ENCODE measurements at places on chromosomes 4 and X. TPM values are rescaled to one million over a fixed set of nuclear protein-coding genes. Genes with fewer than 3 reads are reported as not detected.

The TRIM75 gene
- total RNA-seq = not detected

The PTCHD1 gene
- total RNA-seq = 3.3 TPM

- H3K4me1 ChIP-seq = no peaks in the 10 kb centered on the region
- no peaks in the 10 kb centered on the region for H3K27me3 ChIP-seq
- DNase-seq = no peak
- H3K4me3 ChIP-seq = no peak overlapping the region
- no peak overlapping the region for H3K27ac ChIP-seq
These were observed 147.0 kb upstream of the ARHGEF9 start for GRCh38 chrX:63932006-63932405.

DNA sequence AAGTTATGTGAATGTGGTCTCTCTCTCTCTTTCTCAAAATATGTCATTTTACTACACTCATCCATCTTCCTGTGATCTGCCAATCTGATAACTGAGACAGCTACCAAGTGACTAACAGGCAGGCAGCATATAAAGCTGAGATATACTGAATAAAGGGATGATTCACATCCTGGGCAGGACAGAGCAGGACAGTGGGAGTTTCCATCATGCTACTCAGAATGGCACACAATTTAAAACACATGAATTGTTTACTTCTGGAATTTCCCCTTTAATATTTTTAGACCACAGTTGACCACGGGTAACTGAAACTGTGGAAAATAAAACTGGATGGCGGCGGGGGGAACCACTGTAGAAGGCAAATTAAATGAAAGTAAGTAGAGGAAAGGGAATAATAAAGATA lies 58.6 kb upstream of the DCTD start:
- no peak overlapping the region for H3K27ac ChIP-seq
- H3K4me1 ChIP-seq = no peaks in the 10 kb centered on the region
- no peak overlapping the region for H3K4me3 ChIP-seq

- no peak overlapping the region for H3K27ac ChIP-seq
- no peaks in the 10 kb centered on the region for H3K36me3 ChIP-seq
- H3K4me3 ChIP-seq = no peak overlapping the region
- no peaks in the 10 kb centered on the region for H3K27me3 ChIP-seq
These were observed 1.3 kb downstream of the BST1 start for GRCh38 chr4:15704129-15704528.

- no peak overlapping the region for H3K27ac ChIP-seq
- DNase-seq = no peak
- no peak overlapping the region for H3K4me3 ChIP-seq
- H3K36me3 ChIP-seq = no peaks in the 10 kb centered on the region
- H3K4me1 ChIP-seq = no peaks in the 10 kb centered on the region
These were observed 19.1 kb upstream of the ARX start for GRCh38 chrX:25034889-25035288.

DNA sequence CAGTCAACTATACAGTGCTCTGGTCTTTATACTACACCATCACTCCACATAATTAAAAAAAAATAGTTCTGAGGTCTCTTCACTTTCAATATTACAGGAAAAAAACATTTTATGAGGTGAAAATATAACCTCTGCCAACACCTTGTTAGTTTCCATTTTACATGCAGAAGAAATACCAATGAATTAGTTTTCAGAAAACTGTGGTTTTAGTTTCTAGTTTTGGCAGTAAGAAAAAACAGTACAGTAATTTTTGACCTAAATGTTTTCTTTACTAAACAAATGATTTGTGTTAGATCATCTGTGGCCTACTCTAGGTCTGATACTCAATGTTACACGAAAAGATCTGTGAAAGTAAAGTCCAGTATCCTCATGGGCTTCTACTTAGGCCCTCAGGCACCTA lies 10.0 kb downstream of the SULT1E1 start:
- H3K4me1 ChIP-seq = no peaks in the 10 kb centered on the region
- DNase-seq = no peak
- no peaks in the 10 kb centered on the region for H3K27me3 ChIP-seq
- H3K4me3 ChIP-seq = no peak overlapping the region

DNA sequence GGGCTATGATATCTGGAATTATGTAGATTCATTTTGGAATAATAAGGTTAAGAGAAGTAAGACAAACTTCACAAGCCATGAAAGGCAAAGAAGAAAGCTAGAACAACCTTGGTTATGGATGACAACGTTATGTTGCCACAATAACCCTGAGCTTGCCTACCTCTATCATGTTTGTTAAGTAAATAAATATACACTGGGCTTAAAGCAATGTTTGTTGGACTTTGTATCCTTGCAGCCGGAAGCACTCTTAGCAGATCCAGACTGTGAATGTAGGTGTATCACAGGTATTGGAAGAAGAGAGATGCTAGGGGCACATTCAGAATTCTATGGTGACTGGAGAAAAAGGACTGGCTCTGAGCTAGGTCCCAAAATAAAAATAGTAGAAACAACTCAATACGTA lies 214.4 kb downstream of the HS3ST1 start:
- no peak for DNase-seq
- no peaks in the 10 kb centered on the region for H3K4me1 ChIP-seq
- H3K4me3 ChIP-seq = no peak overlapping the region
- no peaks in the 10 kb centered on the region for H3K36me3 ChIP-seq

DNA sequence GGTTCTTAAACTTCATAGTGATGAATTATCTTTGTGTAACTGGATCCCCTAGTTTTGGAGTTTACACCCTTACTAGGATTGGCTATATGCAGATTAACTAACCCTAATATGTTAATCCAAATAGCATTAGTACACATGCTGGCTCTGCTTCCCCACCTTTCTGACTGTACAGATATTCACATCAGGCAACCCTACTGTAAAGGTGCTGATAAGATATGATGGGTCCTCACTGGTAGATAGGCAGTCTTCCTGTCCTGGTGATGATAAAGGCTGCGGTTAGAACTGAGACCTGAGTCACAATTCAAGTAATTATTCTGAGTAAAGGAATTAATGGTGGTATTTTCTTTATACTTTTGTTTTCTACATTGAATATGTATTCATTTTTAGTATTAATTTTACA lies 118.6 kb downstream of the COL4A5 start:
- no peak for DNase-seq
- H3K4me3 ChIP-seq = no peak overlapping the region
- H3K36me3 ChIP-seq = no peaks in the 10 kb centered on the region
- H3K4me1 ChIP-seq = no peaks in the 10 kb centered on the region
- H3K27ac ChIP-seq = no peak overlapping the region

GRCh38 chr4:135533053-135533452 lies 1331.5 kb upstream of the PABPC4L start:
- H3K36me3 ChIP-seq = no peaks in the 10 kb centered on the region
- H3K27me3 ChIP-seq = no peaks in the 10 kb centered on the region
- H3K4me3 ChIP-seq = no peak overlapping the region
- H3K4me1 ChIP-seq = no peaks in the 10 kb centered on the region
- no peak for DNase-seq
- H3K27ac ChIP-seq = no peak overlapping the region

DNA sequence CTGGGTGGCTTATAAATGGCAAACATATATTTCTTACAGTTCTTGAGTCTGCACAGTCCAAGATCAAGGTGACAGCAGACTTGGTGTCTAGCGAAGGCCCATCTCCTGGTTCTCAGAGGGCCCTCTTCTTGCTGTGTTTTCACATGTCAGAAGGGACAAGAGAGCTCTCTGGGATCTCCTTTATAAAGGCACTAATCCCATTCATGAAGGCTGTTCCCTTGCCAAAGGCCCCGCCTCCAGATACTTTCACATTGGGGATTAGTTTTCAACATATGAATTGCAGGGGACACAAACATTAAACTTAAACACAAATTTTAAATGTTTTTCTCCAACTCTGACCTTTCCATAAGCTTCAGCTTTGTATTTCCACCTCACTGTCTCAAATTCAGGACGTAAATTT lies 1135.0 kb upstream of the TENM3 start:
- DNase-seq = no peak
- no peaks in the 10 kb centered on the region for H3K36me3 ChIP-seq
- no peak overlapping the region for H3K4me3 ChIP-seq
- no peak overlapping the region for H3K27ac ChIP-seq

DNA sequence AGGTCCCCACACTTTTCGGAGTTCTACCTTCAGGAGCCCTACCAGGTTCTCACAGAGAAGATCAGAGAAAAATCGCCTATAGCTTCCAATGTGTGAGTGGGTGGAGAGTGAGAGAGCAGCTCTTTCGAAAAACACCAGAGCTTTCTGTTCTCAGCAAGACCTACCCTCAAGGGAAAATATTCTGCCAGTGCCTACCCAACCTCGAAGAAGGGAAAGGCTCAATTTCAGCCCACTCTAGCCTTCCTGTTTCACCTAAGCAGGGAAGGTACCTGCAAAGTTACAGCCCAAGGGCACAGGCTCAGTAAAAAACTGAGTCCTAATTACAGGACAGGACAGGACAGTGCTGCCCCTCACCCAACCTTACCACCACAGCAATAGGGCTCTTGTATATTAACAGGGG lies 104.0 kb upstream of the WDR17 start:
- no peaks in the 10 kb centered on the region for H3K27me3 ChIP-seq
- no peaks in the 10 kb centered on the region for H3K4me1 ChIP-seq
- H3K36me3 ChIP-seq = no peaks in the 10 kb centered on the region
- no peak for DNase-seq
- H3K4me3 ChIP-seq = no peak overlapping the region
- no peak overlapping the region for H3K27ac ChIP-seq

Measured in H1 (cell line).